ENCODE measurements at places on chromosomes 7 and 10. TPM values are rescaled to one million over a fixed set of nuclear protein-coding genes. Genes with fewer than 3 reads are reported as not detected.

GRCh38 chr10:80661526-80661925 lies 123.8 kb downstream of the SH2D4B start:
- no peak for DNase-seq

GRCh38 chr10:124642088-124642710 lies 102.0 kb downstream of the FAM53B start:
- peak; percentile 80 for DNase-seq

GRCh38 chr10:124493214-124493882 lies 31.7 kb downstream of the LHPP start:
- DNase-seq, result no peak

CASTOR2 gene
- 36.2 TPM for total RNA-seq

SPDYE2B gene
- not detected for total RNA-seq

ITPRID1 gene
- not detected for total RNA-seq

All from Right ventricle myocardium superior (tissue), 1 donor.